Left ventricle myocardium inferior (tissue), 1 donor: ENCODE measurements at places on chromosomes 16 and 17. TPM values are rescaled to one million over a fixed set of nuclear protein-coding genes. Genes with fewer than 3 reads are reported as not detected.

- no peak overlapping the region for H3K4me3 ChIP-seq
- no peak overlapping the region for H3K27ac ChIP-seq
- no peaks in the 10 kb centered on the region for H3K4me1 ChIP-seq
- peaks cover 7% of the 10 kb centered on the region for H3K27me3 ChIP-seq
- peak; percentile 20 for DNase-seq
Measured at GRCh38 chr17:55693254-55694216, 29.1 kb downstream of the TMEM100 start.

Gene KIF22
- total RNA-seq: 46.9 TPM

GRCh38 chr17:39738568-39738901, 797 bp downstream of the GRB7 start:
- H3K27ac ChIP-seq: no peak overlapping the region
- peak overlapping the region; percentile 57 for H3K4me3 ChIP-seq
- peaks cover 76% of the 10 kb centered on the region for H3K27me3 ChIP-seq
- DNase-seq: no peak
- peaks cover 42% of the 10 kb centered on the region for H3K4me1 ChIP-seq
- H3K36me3 ChIP-seq: no peaks in the 10 kb centered on the region

Gene USP6
- 0.05 TPM for total RNA-seq

DNA sequence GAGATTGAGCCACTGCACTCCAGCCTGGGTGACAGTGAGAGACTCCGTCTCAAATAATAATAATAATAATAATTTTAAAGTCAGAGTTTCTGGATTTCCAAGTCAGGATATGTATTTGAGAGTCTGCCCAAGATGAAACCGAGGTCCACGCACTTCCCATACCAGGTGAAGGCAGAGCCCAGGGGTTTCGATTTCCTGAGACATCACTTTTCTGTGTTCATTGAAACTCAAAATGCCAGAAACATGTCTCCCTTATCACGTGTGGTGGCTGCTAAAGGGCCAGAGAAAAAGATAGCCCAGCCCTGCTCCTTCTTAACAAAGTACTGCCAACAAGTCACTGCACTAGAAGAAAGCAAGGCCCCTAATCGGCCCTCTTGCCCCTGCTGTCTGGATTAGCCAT, 9.8 kb upstream of the RNF157 start:
- H3K4me1 ChIP-seq: peaks cover 11% of the 10 kb centered on the region
- no peak for DNase-seq
- no peak overlapping the region for H3K27ac ChIP-seq
- H3K36me3 ChIP-seq: no peaks in the 10 kb centered on the region

DNA sequence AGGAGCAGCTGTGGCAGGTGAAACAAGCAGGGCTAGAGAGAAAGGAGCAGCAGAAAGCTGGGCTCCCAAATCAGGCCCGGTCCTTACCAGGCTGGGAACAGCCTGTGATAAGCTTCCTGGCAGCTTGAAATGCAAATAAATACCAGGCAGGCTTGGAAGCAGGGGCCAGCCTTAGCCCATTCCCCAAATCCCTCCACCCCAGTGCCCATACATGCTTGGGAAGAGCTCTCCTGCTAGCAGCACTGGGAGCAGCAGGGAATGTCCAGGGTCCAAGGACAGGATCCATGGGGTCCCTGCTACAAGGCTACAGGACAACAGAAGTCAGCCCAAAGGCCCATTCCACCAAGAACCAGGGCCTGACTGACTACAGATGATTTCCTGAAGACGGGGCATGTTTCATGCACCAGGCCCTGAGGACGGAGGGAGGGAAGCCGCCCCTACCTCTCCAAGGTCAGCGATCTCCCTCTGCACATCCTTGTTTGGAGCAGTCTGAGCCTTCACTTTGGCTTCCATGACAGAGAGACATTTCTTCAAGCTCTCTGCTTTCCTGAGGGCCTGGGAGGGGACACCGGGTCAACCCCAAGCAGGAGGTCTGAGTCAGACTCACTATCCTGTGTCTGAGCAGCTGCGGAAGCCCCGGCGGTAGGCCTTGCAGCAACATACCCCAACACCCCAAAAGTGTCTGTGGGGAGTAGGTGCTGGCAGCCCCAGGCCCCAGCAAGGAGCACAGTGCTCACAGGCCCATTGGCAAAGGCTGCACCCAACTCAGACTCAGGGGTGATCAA, 2.6 kb upstream of the EXOSC6 start:
- no peak for DNase-seq
- H3K4me3 ChIP-seq: no peak overlapping the region
- H3K27ac ChIP-seq: no peak overlapping the region
- no peaks in the 10 kb centered on the region for H3K27me3 ChIP-seq

Gene ACSM2B
- total RNA-seq: not detected

Gene ACSM5
- total RNA-seq: 1.6 TPM

DNA sequence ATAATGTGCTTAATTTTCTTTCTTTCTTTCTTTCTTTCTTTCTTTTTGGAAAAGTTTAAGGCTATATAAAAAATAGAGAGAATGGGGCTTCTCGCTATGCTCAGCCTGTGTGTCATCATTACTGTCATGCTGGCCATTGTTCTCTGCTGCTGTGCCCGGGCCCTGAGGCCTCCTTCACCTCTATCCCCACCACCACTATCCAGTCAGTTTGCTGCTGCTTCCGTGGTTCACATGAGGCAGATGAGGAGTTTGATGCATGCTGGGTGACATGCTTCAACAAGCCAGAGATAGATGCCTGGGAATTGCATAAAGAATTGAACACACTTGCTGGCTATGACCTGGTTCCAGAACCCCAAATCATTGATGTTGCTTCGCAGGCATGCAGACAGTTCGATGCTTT, 36.3 kb downstream of the PITPNC1 start:
- no peak overlapping the region for H3K4me3 ChIP-seq
- DNase-seq: no peak
- peaks cover 19% of the 10 kb centered on the region for H3K4me1 ChIP-seq
- no peak overlapping the region for H3K27ac ChIP-seq
- H3K27me3 ChIP-seq: no peaks in the 10 kb centered on the region
- H3K36me3 ChIP-seq: no peaks in the 10 kb centered on the region

DNA sequence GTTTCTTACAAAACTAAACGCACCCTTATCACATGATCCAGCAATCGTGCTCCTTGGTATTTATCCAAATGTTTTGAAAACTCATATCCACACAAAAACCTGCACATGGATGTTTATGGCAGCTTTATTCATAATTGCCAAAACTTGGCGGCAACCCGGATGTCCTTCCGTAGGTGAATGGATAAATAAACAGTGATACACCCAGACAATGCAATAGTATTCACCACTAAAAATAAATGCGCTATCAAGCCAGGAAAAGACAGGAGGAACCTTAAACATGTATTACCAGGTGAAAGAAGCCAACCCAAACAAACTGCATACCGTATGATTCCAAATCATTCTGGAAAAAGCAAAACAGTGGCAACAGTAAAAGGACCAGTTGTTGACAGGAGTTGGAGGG, 10.0 kb downstream of the SPATA32 start:
- peaks cover 15% of the 10 kb centered on the region for H3K4me1 ChIP-seq
- H3K27ac ChIP-seq: peak overlapping the region; percentile 33
- no peak overlapping the region for H3K4me3 ChIP-seq
- H3K36me3 ChIP-seq: no peaks in the 10 kb centered on the region
- no peak for DNase-seq
- no peaks in the 10 kb centered on the region for H3K27me3 ChIP-seq

- H3K27ac ChIP-seq: no peak overlapping the region
- H3K4me3 ChIP-seq: no peak overlapping the region
- H3K4me1 ChIP-seq: no peaks in the 10 kb centered on the region
- H3K36me3 ChIP-seq: no peaks in the 10 kb centered on the region
- no peak for DNase-seq
Measured at GRCh38 chr17:13293421-13293820, 275.6 kb upstream of the ELAC2 start.

GRCh38 chr17:71516149-71516548, 604.7 kb upstream of the SOX9 start:
- no peak overlapping the region for H3K27ac ChIP-seq
- H3K36me3 ChIP-seq: no peaks in the 10 kb centered on the region
- no peak overlapping the region for H3K4me3 ChIP-seq

Gene DYNC1LI2
- 82.9 TPM for total RNA-seq

GRCh38 chr17:3983606-3984484, 19.6 kb upstream of the ATP2A3 start:
- no peaks in the 10 kb centered on the region for H3K27me3 ChIP-seq
- DNase-seq: no peak
- H3K4me3 ChIP-seq: no peak overlapping the region
- peaks cover 55% of the 10 kb centered on the region for H3K4me1 ChIP-seq
- no peaks in the 10 kb centered on the region for H3K36me3 ChIP-seq
- H3K27ac ChIP-seq: peak overlapping the region; percentile 63

- H3K4me3 ChIP-seq: peak overlapping the region; percentile 44
- DNase-seq: peak; percentile 82
- H3K27me3 ChIP-seq: no peaks in the 10 kb centered on the region
- H3K27ac ChIP-seq: no peak overlapping the region
- peaks cover 64% of the 10 kb centered on the region for H3K4me1 ChIP-seq
- no peaks in the 10 kb centered on the region for H3K36me3 ChIP-seq
Measured at GRCh38 chr16:57807968-57808528, 5.8 kb upstream of the KIFC3 start.

- H3K27me3 ChIP-seq: peaks cover 97% of the 10 kb centered on the region
- H3K27ac ChIP-seq: no peak overlapping the region
- no peak for DNase-seq
- no peak overlapping the region for H3K4me3 ChIP-seq
Measured at GRCh38 chr17:6061290-6061689, 8.9 kb upstream of the WSCD1 start.

DNA sequence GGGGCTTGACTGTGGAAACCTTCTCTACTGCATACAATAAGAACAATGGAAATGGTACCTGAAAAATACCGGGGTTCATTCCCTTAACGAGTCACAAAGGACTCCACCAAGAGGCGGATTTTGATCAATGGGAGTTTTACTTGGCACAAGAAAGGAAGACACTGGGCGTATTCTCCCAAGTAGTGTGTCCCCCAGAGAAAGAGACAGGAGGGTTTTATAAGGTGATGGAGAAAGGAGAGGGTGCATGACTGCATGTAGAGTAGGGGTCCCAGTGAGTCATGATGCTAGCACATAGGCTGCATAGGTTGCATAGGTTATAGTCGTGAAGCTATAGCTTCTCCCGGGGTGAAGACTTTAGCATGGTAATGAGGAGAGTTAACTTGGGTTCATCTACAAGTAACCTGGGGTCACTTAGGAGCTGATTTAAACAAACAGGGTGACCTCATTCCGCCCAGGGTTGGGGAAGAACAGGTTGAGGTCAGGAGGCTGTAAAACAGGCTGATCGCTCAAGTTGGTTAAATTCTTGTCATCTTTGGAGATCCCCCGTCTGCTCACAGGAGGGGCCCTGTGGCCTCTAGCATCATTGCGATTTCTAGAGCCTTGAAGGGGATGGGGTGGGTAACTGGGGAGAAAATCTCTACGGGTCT, 1.5 kb downstream of the MPV17L start:
- peaks cover 2% of the 10 kb centered on the region for H3K36me3 ChIP-seq
- H3K4me3 ChIP-seq: no peak overlapping the region
- H3K27ac ChIP-seq: no peak overlapping the region
- peaks cover 6% of the 10 kb centered on the region for H3K4me1 ChIP-seq

Gene ALDOA
- total RNA-seq: 3,337 TPM

Gene ATAD5
- total RNA-seq: 0.36 TPM

DNA sequence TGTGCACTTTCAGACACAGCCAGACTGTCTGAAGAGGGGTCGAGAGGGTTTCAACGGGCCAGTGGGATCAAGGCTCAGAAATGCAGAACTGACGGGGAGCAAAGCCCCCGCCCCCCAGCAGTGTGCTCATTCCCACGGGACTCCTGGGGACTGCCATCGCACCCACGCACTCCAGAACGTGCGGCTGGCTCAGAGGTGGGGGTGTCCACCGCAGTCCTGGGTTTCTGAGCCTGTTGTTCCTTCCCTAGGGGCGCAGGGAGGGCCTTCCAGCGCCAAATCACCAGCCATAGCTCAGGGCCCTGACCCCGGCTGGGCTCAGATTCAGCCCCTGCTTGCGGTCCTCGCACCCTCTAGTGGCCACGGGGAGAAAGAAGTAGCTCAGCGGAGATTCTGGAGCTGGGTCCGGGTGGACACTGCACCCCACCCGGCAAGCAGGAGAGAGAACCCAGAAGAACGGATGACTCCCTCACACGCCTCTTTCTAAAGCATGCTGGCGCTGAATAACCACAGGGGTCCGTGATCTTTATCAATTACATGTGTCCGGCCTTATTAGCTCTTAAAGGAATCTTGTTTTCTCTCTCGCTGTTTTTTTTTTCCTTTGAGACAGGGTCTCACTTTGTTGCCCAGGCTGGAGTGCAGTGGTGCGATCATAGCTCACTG, 45.0 kb upstream of the USP7 start:
- DNase-seq: peak; percentile 70
- H3K27ac ChIP-seq: no peak overlapping the region
- peaks cover 7% of the 10 kb centered on the region for H3K4me1 ChIP-seq
- no peaks in the 10 kb centered on the region for H3K36me3 ChIP-seq
- H3K27me3 ChIP-seq: peaks cover 22% of the 10 kb centered on the region
- H3K4me3 ChIP-seq: peak overlapping the region; percentile 54

Gene MAFG
- total RNA-seq: 24.3 TPM

Gene CRAMP1
- total RNA-seq: 12.3 TPM

- no peaks in the 10 kb centered on the region for H3K36me3 ChIP-seq
- H3K4me3 ChIP-seq: no peak overlapping the region
Measured at GRCh38 chr17:57507828-57508227, 237.3 kb downstream of the CCDC182 start.

- H3K27me3 ChIP-seq: no peaks in the 10 kb centered on the region
- no peak for DNase-seq
- H3K36me3 ChIP-seq: peaks cover 17% of the 10 kb centered on the region
- no peak overlapping the region for H3K4me3 ChIP-seq
- no peak overlapping the region for H3K27ac ChIP-seq
Measured at GRCh38 chr17:60330731-60331130, 61.2 kb downstream of the USP32 start.

Gene IGSF6
- 3.6 TPM for total RNA-seq

Gene CA7
- total RNA-seq: not detected

Gene SRCIN1
- total RNA-seq: 2.0 TPM

DNA sequence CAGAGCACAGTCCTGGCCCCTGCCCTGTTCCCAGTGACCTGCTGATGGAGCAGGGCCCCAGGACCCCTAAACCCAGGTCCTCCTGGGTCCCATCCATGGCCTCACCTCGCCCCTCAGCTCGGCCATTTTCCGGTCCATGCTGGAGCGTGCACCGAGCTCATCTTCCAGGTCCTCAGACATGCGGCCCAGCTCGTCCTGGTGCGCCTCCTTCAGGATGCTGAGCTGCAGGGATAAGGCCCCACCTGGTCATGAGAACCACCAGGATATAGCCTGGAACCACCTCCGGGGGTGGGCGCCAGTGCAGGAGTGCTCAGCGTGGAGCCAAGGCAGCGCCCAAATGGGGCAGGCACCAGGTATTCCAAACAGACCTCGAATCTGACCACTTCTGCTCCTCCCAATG, 17.9 kb downstream of the CCDC102A start:
- H3K4me3 ChIP-seq: no peak overlapping the region
- DNase-seq: no peak
- no peak overlapping the region for H3K27ac ChIP-seq
- no peaks in the 10 kb centered on the region for H3K27me3 ChIP-seq

Gene KCNH4
- 0.16 TPM for total RNA-seq

- H3K4me1 ChIP-seq: peaks cover 14% of the 10 kb centered on the region
- no peaks in the 10 kb centered on the region for H3K36me3 ChIP-seq
- no peaks in the 10 kb centered on the region for H3K27me3 ChIP-seq
- H3K27ac ChIP-seq: no peak overlapping the region
Measured at GRCh38 chr16:11593581-11593980, 6.9 kb upstream of the LITAF start.
